ENCODE measurements at places on chromosomes 1 and 21.

DNA sequence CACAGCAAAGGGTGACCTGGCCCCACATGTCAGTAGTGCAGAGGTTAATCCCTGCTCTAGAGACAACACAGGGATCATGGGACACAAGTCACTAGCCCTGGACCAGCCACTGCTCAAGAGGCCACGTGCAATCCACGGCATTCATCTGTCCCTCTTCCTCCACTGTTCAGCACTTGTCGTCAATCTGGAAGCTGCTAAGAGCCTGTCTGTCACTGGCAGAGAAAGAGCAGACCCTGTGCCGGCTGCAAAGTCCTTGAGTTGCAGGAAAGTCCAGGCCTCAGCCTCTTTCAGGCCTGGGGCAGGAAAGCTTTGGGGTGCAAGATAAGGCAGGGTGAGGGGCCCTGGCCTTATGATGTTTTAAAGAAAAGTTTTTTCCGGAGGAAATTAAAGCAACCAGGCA, 16.7 kb downstream of the CELA2B start:
- DNase-seq, result no peak

DNA sequence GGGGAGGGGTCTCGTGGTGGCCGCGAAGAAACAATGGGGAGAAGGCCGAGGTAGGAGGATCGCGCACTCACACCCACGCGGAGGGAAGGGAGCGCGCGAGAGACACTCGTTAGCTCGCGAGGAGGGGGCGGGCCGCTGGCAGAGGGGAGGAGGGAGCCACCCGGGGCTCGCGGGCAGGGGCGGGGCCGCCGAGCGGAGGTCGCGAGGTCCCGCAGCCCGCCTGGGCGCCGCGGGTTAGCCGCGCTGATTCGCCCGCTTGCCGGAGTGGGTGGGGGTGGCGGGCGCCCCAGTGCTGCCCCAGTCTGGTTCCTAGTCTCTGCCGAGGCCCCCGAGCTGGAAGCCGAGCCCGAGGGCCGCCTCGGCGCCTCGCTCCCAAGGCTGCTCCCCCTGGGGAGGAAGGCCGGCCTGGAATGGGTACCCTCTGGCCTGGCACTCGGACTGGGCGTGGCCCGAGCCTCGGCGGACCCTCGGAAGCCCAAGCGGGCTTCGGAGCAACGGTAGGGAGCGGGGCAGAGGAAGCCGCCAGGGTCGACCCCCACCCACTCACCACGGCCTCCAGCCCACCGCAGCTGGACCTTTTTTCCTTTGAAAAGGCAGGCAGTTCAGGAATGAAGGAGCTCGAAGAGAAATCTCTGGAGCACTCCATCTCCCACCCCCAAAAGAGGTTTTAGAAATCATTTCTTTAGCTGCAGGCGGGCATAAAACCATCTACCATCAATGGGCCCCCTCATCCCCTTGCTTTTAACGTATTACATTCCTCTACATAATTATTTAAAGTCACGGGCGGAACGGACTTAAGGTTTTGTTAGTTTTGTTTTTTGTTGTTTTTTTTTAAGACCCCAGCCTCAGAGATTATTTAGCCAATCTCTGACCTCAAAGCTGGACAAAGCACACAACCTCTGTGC, 722 bp upstream of the TUT4 start:
- peak; percentile 73 for DNase-seq

DNA sequence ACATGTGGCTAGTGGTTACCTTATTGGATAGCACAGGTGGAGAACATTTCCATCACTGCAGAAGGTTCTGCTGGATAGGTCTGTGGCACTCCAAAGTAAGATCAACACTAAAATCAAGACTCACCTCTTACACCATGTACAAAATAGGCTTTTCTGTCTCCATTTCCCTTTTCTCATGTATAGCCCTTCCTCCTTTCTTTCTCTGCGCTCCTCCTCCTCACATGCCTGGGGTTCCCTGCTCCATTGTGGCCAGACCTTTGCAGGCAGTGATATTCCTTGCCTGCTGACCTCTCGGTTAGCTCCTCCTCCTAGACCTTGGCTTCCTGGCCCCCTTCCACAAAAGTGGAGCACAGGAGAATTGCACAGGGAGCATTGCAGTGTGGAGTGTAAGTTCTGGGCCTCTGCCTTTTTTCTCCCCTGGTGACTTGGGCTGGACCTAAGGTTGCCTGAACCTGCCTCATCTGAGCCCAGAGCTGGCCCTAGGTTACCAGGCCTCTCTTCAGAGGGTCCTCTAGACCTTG, 33.2 kb upstream of the RBM15 start:
- DNase-seq, result no peak

- DNase-seq, result no peak
Observed at GRCh38 chr1:3924825-3925220, 24.8 kb upstream of the C1orf174 start.

GRCh38 chr1:174713796-174714195, 266.0 kb downstream of the GPR52 start:
- DNase-seq, result no peak

GRCh38 chr1:231232870-231233734, 7.9 kb upstream of the GNPAT start:
- DNase-seq, result no peak

- DNase-seq, result no peak
Observed at GRCh38 chr1:184861755-184862336, 107.2 kb upstream of the EDEM3 start.

DNA sequence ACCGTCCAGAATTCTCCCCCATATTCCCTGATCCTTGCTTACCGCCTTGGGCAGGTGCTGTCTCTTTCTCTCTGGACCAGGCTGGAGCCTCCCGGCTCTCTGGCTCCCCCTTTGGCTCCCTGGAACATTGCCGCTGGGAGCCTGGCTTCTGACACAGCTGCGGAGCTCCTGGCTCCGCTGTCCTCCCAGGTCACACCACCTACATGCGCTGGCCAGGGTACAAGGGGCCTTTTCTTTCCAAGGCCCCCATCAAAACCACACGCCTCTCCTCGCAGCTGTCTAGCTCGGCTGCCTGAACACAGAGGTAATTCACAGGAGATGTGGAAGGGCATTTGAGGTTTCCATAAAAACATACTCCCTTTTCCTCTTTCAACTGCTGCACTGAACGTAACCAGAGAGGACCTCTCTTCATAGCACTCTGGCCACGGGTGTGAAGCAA, 7.5 kb upstream of the ZNF648 start:
- peak; percentile 83 for DNase-seq

- peak; percentile 44 for DNase-seq
Observed at GRCh38 chr1:35718492-35719336, at the start of gene C1orf216. Gene C1orf216 (minus strand): TSS chr1:35718884. CDS start chr1:35716321, 2,563 bp downstream.

GRCh38 chr21:29691616-29692491, 247.9 kb downstream of the GRIK1 start:
- no peak for DNase-seq

- no peak for DNase-seq
Observed at GRCh38 chr1:12180315-12180714, 13.5 kb downstream of the TNFRSF1B start.

DNA sequence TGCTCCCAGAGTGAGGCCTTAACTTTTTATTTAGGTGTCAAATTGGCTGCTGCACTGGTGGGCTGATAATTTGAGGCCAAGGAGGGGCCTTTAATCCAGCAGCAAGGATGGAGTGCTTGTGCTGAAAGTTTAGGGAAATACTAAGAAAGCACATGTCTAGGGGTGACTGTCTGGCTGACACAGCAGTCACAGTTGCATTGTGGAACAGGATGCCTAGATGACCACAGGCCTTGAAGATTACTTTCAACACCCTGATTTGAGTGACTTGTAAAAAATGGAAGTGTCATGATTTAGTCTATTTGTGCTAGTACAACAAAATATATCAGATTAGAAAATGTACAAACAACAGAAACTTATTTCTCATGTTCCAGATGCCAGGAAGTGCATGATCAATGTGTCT, 57.7 kb downstream of the ZNF697 start:
- no peak for DNase-seq

DNA sequence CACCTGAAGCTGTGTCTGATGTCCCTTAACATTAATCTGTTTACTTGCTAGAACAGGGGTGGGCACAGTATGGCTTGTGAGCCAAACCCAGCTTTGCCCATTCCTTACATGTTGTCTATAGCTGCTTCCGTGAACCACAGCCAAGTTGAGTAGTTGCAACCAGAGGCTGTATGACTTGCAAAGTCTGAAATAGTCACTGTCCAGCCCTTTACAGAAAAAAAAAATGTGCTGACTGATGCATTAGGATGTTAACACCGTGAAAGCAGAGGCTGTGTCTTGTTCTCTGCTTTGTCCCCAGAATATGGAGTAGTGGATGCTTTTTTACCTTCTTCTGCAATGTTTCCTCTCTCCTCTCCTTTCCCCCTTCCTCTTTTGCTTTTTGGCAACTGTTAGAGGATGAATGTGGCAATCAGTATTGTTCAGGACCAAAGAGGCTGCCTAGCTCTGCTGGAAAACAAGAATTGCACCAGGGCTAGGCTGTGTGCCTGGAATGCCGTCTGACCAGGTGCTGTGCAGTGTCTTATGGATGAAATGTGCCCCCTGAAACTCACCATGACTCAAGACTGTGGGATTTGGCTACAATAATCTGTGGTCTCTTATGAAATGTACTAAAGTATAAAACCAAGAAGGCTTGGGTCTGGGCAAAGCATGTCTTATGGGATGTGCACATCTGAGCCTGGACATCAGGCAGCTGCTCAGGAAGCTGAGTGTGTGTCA, 79.6 kb upstream of the GCLM start:
- DNase-seq, result no peak

DNA sequence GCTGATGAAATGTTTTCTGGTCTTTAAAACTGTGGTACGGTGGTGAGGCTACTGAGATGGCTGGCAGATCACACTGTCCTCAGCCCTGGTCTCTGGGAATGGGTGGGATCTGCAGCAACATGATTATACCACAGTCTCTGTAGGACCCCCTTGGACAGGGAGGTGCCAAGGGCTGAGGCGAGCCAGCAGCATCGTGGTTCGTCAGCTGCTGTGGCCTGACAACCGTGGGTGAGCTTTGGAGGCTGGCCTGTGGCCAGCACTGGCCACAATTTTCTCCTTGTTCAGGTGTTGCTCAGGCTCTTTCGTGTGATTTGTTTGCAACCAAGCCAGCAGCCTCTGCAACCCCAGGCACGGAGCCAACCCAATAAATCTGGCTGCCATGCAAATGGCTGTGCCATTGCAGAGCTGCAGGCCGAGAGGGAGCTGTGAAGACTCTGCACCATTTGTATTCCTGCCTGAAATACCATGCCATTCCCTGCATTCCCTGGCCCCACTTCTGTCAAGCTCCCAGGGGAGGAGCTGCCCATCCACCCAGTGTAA, 70.9 kb downstream of the PCP4 start:
- DNase-seq, result peak; percentile 14

DNA sequence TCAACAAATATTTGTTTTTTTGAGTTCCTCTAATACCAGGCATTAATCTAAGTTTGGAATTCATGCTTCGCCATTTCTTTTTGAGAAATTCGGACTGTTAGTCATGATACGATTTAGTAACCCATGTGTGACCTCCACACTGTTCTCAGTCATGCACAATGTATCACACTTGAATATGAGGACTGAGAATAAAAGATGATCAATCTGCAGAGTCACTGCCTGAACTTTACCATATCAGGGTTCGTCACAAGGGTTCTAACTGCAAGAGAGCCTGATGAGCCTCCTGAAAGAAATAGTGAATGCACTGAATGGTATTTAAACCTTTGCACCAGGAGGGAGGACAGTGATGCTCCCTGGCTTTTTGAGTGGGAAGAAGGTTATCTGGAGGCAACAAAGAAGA, 10.9 kb upstream of the FASLG start:
- no peak for DNase-seq

DNA sequence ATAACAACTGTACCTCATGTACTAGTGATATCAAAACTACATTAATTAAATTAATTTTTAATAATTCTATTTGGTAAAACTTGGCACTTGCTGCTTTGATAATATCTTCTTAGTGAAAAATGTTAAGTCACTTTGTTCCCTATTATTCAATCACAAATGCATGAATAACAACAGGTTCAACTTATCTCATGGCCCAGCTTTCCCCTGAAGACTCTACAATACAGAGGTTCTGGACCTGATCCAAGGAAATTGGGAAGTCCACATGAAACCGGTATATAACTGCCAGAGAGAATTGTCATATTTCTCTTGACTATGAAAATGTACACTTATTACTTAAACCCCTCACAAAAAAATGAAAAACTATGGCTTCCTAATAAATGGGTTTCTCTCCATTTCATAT, 33.9 kb upstream of the PTPRC start:
- no peak for DNase-seq

DNA sequence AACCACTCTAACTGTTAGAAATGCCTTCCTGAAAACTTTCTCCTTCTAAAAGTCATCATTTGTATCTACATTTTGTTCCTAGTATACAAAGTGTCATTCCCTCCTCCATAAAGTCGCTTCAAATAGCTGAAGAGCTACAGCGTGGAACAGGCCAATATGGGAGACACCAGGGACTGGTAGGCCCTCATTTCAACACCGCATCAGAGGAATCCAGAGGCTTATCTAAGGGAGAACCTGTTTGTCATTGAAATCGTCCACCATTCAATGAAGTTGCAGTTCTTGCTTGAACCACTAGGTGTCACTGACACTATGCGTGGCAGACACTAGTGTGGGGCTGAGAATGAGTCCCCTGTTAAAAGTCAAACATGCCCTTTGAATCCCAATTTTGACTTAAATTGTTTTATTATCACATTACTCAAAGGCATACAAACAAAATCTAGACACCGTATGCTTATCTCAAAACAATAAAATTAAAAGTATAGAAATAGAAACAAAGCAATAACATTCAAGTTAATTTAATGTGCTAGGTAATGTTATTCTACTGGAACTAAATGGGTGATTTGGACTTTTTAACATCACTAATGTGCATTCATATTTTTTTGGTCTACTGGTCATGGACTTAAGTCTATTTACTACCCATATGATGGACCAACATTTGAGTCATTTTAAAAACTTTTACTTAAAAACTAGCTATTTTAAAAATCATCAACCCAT, 182.3 kb downstream of the FCRL5 start:
- peak; percentile 53 for DNase-seq

DNA sequence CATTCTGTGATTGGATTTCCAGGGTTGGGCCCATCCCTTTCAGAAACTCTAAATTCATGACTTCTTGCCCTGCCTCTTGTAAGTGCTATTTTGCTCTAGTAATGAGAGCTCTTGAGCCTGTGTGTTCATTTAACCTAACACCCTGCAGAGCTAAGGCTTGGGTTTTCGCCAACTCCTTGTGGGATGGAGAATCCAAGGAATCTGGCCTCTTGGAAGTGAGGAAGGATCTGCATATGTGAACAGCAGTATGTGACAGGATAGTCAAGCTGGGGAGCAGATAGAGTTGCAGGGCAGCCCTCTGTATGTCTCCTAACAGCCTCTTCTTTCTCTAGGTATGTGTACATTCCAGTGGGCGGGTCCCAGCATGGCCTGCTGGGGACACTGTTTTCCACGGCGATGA, 258.9 kb downstream of the HHAT start:
- no peak for DNase-seq

- no peak for DNase-seq
Observed at GRCh38 chr21:39452970-39453342, 1.2 kb downstream of the SH3BGR start.

- peak; percentile 21 for DNase-seq
Observed at GRCh38 chr21:43611598-43612369, 47.5 kb downstream of the HSF2BP start.

- no peak for DNase-seq
Observed at GRCh38 chr1:40673452-40673851, 8.0 kb upstream of the RIMS3 start.

GRCh38 chr1:228488818-228489674, 1.9 kb downstream of the RNF187 start:
- DNase-seq, result no peak

Measured in NCI-H526 treated with DMSO at 0.1 percent for 48 hours (cell line).